Stimulated activated CD8-positive, alpha-beta memory T cell treated with anti-CD3 and anti-CD28 coated beads, Interleukin-4, amount 100 ng/mL, for 1 hour (primary cell): ENCODE measurements at places on chromosomes 11 and 22.

DNA sequence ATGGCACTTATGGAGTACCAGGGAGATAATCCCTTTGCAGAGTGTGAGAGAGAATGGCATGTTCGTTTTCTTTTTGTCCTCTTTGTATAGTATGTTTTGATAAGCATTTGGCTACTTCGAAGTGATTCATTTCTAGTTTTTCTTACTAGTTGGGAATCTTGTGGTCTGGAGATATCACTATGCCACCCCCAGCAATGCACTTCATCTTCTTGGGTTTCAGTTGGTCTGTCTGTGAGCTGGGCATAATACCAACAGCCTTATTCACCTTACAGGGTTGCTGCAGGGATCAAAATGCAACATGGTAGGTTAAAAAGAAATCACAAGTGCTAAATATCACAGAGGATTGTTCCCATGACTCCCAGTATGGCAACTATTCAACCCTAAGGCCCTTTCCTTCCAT, 387.8 kb upstream of the CADM1 start:
- no peak for DNase-seq

GRCh38 chr11:18727479-18728236, 1.7 kb upstream of the IGSF22 start:
- DNase-seq = no peak

- no peak for DNase-seq
Measured at GRCh38 chr11:96113193-96113681, 189.3 kb upstream of the MTMR2 start.

GRCh38 chr11:34855021-34855753, 61.0 kb downstream of the APIP start:
- DNase-seq = no peak

DNA sequence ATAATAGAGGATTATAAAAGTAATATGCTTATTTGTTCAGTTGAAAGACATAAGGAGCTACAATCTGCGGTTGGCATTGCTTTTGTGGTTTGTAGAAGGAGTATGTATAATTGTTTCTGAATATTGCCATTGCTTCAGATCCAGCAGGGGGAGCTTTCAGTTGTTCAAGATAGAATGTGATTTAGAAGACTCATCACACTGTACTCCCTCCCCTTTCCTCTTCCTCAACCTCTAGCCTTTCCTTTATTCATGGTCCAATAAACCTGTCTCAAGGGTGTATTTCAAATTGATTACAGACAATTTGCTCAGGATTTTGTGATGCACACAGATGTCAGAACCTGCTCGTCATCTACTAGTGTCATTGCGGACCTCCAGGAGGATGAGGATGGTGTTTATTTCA, 9.8 kb downstream of the PRMT3 start:
- no peak for DNase-seq

DNA sequence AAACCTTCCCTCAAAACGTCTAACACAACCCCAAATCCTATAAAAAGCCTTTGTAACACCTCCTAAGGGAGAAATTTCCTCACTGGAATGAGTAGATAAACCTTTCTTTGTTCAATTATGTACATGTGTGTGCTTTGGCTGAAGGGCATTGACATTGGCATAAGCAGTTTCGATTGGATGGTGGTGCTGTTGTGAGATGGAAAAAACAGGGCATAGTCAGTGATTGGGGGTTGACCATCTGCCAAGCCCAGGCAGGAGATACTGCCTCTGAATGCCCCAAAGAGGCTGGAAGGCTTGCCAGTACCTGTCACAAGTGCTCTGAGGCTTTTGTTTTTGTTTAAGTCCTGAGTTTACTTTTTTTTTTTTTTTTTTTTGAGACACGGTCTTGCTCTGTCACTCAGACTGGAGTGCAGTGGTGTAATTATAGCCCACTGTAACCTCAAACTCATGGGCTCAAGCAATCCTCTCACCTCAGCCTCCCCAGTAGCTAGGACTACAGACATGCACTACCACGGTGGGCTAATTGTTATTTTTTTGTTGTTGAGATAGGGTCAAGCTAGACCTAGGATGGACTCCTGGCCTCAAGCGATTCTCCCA, 1.2 kb upstream of the CCDC117 start:
- DNase-seq = no peak

DNA sequence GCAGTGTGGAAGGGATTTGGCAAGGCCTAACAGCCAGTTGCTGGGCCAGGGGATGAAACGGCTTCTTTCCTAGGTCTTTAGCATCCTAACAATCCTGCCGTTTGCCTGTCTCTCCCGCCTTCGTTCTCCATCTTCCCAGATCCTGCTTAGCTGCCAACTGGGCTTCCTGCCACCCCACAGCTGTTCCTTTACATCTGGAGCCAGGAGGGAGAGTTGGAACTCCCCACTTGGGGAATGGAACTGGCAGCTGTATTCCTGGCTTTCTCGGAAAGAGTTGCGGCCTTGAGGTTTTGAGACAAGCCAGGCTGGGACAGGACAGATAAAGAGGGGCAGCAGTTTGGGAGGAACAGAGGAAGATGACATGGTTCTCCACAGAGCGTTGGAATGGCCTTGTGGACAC, 59.6 kb downstream of the ST3GAL4 start:
- DNase-seq = no peak

- no peak for DNase-seq
Measured at GRCh38 chr11:123410218-123410549, 19.9 kb upstream of the GRAMD1B start.

DNA sequence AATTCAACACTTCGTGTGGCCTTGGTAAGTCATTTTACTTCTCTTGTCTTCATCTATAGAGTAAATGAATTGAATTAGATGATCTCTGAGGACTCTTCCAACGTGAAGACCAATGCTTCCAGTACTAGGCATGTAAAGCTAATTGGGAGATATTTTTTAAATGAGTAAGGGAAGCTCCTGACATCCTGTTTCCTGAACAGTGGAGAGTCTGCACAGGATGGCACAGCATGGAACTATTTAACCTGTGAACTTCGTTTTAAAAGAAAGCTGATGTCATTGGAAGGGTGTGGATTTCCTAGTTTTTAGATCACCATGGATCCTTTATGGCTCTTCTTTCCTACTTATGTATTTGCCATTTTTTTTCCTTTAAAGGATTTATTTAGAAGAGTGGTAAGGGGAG, 48.4 kb upstream of the HSD17B12 start:
- DNase-seq = no peak

GRCh38 chr22:29988719-29989118, 91.5 kb upstream of the HORMAD2 start:
- DNase-seq = no peak

GRCh38 chr11:1411301-1411700, 21.6 kb downstream of the BRSK2 start:
- no peak for DNase-seq

DNA sequence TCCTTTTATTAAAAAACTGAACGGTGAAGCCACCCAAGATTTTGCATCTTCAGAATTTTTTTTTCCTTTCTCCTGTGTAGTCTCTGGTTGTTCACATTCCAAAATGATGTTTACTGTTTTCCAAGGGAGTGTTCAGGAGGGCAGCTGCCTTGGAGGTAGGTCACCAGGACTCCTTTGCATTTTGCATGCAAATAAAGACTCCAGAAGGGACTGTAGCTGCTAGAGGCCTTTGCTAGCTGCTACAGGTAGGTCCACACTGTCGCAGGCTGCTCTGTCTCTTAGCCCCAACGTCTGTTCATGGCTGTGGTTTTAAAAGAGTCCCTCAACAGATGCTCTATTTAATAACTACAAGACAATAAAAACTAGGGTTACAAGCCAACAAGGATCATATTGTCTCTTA, 11.4 kb downstream of the CTSC start:
- DNase-seq = no peak

DNA sequence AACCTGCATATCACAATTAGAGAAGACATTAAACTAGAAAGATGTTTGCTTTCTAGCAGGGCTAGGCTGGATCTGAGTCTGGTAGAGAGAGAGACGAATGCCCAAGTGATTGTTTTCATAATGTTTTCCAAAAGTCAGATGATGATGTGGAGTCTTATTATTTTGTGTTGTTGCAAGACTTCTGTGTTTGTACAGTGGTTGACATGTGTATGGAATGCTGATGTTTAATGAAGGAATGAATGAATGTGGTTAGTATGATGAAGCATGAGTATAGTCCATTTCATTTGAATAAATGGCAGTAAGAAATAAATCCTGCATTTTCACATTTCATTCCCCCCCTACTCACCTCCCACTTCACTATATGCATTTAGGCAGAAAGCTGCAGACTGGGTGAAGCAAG, 69.6 kb downstream of the PPP2R1B start:
- DNase-seq = no peak

- DNase-seq = no peak
Measured at GRCh38 chr11:120863359-120863758, 160.5 kb upstream of the TBCEL start.

GRCh38 chr22:25334162-25334490, 114.7 kb downstream of the CRYBB2 start:
- DNase-seq = no peak

GRCh38 chr22:24925586-24926427, 20.7 kb downstream of the LHFPL7 start:
- DNase-seq = no peak

GRCh38 chr22:49574881-49575702, 252.6 kb downstream of the BRD1 start:
- DNase-seq = no peak
